ENCODE measurements at places on chromosomes 4 and X.

DNA sequence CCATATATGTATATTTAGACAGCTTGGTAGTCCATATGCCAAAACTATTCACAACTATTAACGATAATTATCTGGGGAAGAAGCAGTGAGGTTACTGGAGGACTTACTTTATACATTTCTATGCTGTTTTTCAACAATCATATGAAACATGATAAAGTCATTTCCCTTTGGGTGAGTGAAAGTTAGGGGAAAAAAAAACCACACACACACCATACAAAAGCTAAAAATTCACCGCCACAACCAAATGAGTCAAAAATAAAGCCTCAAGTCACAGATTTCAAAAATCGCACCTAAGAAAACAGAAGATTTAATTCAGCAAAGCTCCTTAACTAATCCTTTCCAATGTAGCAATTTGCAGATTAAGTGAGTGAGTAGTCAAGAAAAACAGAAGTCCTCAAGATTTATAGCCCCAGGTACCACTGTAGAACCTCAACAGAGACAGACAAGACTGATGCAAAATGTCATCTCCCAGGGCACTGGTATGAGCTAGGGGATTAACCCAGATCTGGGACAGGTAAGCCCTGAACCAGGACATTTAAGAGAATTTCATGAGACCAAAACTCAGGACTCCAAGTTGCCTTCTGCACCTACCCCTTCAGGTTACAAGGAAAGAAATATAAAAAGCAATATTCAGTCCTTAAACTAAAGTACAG is 35.1 kb downstream of the SYTL4 start:
- no peak for DNase-seq

DNA sequence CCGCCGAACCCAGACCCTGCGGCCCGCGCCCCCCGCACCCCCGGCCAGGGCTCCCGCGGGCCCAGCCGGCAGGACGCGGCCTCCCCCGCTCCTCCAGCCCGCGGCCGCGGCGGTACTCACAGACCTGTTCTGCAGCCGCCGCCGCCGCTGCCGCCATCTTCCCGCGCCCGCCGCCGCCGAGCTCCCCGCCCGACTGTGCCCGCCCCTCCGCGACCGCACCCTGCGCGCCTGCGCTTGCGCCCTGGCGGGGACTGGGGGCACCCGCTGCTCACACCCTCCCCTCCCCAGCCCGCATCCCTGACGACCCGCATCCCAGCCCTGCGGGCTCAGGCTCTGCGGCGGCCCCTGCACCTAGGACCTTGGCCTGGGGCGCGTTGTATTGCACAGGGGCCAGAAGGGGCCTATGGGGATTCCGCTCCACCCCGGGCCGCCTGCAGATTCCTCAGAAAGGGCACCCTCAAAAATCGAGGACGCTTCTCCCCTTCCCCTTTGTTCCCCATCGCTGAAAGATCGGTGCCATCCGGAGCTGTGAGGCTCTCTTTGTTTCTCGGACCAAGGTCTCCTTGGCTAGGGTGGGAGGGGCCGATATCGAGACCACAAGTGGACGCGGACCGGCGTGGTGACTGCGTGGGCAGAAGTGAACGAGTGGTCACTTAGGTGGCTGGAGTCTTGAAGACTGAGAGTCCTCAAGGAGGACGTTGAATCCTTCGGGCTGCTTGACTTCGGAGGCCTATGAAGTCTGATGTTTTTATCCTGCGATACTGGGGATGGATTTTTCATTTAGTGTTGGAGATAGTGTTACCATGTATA is at the start of gene SGCB:
Gene SGCB, minus strand, starts transcription at position 197 of the 810 bp plus-strand sequence. Its CDS starts 40 bp downstream, at position 157.
- no peak for DNase-seq

DNA sequence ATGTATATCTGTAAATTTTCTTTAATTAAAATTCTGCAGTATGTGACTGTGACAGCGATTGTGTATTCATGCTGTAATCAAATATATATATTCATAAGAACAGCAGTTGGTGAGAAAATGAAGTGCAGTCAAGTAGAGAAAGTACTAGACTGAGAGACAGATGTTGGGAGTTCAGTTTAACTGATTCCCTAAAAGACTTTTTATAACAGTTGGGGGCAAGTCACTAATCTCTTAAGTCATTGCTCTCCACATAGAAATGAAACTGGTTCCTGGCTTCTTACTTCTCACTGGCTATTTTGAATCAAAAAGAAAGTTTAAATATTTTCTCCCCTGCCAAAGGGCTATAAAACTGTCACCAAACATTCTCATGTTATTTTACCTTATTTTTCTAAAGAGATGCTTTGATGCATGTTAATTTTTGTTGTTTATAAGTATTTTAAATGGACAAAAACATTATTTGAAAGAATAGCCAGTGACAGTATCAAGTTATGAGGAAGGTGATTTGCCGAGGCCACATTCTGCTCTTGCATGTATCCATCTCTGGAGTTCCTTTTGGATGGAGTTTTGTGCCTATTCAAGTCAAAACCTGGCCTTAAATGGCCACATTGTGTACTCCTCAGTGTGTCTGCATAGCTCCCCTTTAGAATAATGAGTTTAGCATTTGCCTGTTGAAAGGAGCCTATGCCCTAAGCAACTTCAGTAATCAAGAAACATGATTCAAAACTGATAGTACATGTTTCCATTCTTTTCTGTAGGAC is 30.8 kb downstream of the EXOC1 start:
- DNase-seq, result no peak

GRCh38 chrX:56813318-56813837 is 84.3 kb downstream of the NBDY start:
- DNase-seq, result no peak

- no peak for DNase-seq
Measured at GRCh38 chr4:148192526-148192925, 249.7 kb downstream of the NR3C2 start.

DNA sequence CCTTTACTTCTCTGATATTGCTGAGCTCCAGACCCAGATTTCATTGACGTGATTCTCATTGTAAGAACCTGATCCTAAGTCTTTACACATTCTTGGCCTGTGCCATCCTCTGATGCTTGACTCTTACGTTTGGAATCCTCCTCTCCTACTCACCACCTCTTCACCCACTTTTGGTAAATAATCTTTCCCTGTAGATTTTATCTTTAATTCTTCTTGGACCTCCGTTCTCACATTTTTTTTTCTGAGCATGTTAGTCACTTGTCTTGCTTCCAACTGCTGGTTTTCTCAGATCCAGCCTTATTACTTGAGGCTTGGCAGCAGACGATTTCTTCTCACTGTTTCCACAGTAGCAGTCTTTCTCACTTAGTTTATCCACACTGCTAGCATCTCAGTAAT is 12.4 kb upstream of the SH3RF1 start:
- DNase-seq, result no peak

GRCh38 chr4:120963449-120963848 is 40.9 kb upstream of the PRDM5 start:
- DNase-seq, result no peak

- DNase-seq, result no peak
Measured at GRCh38 chr4:83618431-83618830, 82.5 kb downstream of the GPAT3 start.

DNA sequence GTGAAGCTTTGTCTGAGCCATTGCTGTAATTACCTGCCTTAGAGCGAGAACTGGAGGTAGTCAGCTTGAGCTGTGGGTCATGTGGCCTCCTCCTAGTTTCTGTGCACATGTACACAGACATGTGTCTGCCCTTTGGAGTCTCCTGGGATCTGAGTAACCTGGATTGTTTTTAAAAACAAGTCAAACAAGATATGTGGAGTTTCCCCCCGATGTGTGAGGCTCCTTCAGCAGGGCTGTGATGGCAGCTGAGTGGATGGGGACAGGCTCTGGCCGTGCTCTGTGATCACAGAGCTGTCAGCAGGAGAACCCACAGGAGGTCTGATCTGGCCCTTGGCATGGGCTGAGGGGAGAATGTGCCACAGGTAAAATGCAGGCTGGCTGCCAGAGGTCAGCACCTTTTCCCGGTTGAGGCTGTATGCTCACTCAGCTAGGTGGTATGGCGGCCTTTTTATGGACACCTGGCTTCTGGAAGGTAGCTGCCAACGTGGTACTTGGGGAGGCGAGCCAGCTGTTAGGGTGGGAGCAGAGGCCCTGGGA is 38.4 kb downstream of the NOP14 start:
- no peak for DNase-seq

- DNase-seq, result no peak
Measured at GRCh38 chrX:126820700-126821420, 1.3 kb downstream of the PRR32 start.

GRCh38 chr4:17811078-17811603 is 362 bp downstream of the NCAPG start:
- DNase-seq, result no peak

DNA sequence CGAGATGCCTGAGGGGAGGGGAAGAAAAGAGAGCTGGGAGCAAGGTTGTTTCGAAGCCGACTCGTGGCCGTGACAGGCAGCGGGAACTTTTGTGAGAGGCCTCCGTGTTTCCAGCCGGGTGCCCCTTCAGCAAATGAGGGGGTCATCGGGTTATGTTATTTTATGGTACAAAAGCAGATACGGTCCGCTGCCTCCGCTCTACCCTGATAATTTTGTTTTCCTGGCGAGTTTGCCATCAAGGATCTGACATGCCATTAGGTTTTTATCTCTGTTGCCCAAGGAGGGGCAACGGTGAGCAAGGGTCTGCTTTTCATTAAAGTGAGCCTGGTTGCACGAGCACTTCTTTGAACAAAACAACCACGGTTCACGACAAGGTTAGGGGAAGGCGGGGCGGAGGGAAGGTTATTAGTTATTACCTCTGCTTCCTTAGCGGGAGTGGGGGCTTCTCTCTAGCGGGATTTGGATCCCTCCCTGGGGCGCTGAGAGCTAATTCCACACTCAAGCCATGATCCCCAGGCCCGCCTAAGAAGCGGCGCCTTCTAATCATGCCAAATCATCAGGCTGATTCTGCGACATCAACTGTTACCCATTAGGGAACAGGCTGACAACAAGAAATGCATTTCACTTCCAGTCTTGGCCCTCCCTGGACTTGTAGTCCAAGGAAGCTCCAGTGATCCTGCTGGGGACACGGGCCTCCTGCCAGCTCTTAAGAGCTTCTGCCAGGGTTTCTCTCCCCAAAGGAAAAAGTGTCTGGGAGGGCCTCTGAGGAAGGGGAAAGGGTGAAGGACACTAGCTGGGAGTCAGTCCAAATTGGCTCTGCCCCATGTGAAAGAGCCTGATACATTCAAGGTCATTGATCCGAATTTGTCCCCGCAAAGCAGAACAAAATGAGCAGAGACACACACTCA is 617.7 kb downstream of the MID1IP1 start:
- no peak for DNase-seq

- DNase-seq, result no peak
Measured at GRCh38 chr4:37936889-37937498, 23.2 kb upstream of the PTTG2 start.

DNA sequence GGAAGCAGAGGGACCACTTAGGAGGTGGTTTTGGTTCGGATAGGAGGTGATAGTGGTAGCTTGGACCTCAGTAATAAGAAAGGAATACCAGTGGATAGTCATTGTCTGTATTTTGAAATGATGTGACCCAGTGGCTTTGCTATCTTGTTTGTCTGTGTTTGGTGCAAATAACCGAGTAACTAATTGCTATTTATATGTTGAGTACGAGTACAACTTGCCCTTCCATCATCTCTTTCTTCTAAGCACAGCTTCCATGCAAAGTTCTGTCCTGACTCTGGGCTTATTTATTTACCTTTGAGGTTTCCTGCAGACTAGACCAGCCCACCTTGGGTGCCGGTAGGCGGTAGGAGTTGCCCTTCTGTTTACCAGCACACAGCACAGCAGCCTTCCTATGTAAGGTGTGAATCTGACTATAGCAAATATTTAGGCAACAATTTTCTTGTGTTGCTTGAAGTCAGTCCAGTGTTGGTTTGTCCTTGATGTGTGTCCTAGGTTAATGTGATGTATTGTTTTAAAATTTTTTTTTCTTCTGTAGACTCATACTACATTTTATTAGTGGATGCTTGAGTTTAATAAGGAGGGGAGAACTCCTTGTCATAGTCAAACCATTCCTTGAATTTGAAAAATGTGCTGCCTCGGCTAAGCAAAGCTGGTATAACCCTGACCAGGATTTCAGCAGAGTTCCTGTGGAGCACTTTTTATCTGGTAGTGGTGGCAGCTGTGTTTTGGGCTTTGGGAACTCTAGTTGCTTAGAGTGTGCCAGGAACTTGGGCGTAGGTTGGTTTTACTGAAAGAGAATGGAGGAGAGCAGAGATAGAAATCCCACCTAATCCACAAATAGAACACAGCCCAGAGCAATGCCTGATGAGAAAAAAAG is 21.9 kb downstream of the PTTG2 start:
- DNase-seq, result no peak

- no peak for DNase-seq
Measured at GRCh38 chrX:70264784-70265183, 3.4 kb upstream of the ARR3 start.

- DNase-seq, result no peak
Measured at GRCh38 chr4:108261026-108261425, 92.3 kb upstream of the LEF1 start.

DNA sequence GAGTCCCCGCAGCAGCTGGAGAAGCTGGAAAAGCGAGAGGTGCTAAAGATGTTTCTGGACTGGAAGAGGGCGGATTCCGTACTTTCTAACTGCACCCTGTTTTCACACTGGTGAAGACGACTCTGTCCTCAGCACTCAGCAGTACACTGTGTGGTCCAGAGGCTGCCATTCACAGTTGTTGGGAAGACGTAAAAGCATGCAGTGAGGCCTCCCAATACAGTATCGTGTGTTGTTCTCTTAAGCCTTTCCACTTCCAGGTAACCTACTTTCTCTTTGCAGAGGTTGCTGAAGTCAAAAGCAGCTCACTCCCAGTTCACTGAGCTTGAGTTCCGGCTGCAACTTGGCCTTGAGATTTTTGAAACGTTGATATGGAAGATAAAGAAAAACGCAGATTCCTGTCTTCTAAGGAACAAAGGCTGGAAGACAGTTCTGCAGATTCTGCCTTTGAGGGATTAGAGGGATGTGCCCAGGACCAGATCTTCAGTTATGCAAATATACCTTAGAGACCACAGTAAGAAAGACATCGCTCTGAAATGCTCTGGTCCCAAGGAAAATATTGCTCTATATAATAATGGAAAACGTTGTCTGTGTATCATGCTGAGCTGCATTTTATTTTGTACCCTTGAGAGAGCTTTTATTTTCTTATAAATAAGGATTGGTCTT is 540.9 kb downstream of the TRIML1 start:
- DNase-seq, result no peak

DNA sequence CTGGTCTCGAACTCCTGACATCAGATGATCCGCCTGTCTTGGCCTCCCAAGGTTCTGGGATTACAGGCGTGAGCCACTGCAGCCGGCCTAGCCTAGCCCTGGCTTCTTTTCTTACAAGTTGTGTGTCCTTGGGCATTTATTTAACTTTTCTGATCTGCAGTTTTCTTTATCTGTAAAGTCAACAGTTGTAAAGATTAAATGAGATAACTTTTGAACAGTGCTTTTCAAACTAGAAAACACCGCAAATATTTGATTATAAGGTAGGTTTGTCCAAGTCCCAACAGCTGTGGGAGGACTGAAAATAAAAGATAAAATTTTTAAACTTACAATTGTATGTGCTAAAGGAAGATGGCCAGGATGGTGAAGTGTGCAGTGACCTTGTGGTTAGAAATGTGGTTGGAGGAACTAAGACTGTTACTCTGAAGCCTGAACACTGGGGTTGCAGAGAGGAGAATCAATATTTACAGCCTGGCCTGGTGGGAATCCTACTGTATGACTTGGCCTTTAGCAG is 44.8 kb downstream of the GSX2 start:
- DNase-seq, result no peak

GRCh38 chr4:8703401-8703696 is 110.8 kb downstream of the CPZ start:
- no peak for DNase-seq

- DNase-seq, result no peak
Measured at GRCh38 chr4:96775501-96775900, 935.6 kb downstream of the PDHA2 start.

Measured in cortex of kidney (tissue), 1 donor.